ENCODE measurements at places on chromosomes 2 and 18.

DNA sequence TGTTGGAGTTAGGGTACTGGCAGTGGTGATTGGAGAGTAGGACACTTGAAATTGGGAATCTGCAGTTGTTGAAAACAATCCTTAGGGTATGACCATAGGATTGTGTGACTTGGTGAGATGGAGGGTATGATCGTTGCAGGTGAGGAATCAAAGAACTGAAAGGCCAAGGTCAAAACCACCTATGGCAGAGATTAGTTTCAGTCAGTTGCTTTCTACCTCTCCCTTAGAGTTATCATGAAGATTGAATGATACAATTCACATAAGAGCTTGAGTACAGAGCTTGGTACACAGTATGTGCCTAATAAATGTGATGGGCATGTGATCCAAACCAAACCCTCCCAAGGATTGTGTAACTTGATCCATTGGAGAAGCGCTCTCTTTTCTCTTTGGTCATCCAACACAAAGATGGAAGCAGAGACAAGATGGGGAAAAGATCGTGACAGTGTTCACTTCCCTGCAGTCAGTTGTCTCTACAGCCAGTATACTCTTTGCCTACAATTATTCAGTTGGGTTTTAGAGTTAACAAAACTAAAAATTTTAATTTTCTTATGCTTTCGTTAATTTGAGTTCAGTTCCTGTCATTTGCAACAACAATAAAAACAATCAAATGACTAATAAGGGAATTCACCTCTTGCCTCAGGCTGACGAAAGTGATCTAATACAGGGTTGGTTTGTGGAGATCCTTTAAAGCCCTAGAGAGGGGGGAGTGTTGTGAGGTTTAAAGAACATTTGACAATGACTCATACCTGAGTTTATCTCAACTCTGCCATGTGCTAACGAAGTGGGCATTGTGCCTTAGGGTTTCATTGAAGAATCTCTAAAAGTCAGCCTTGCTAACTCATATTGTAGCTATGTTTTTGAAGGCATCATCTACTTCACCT is 14.8 kb upstream of the SMAD2 start:
- no peak for DNase-seq

- no peak for DNase-seq
These were observed 63.6 kb upstream of the ATL2 start for GRCh38 chr2:38440655-38441054.

DNA sequence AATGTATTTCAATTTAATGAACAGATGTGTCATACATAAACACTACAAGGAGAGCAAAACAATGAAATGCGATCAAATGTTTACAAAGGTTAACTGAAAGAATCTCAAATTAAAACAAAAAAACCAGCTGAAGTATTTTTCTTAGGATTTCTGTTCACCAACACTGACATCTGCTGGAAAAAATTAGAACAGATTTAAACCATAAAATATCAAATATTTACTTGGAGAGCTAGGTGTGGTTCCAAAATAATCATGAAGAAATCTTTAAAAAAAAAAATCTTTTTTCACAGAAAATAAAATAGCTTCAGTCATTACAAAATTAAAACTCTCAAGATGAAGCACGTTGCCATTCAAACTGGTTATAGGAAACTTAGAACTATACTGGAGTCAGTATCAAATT is 13.8 kb downstream of the MMADHC start:
- DNase-seq: no peak

GRCh38 chr2:202555356-202555755 is 79.4 kb upstream of the FAM117B start:
- DNase-seq: no peak

DNA sequence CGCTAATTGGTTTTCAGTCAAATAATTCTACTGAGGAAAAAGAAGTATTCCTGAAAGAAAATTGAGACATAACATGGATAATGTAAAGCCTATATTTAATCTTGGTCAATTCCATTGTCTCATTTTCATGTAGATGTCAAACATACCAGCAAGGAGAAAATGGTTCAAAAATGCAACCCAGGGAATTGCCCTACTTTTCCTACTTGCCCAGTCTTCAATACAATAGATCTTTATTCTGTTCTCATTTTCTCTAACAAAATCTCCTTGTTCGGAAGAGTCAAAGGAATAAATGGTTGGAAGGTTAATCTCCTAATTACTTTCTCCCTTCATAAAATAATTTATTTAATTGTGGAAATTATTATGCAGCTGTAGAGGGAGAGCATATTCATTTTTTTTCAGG is 896.1 kb downstream of the NRXN1 start:
- no peak for DNase-seq

- DNase-seq: no peak
These were observed 13.1 kb upstream of the CCNYL1 start for GRCh38 chr2:207698301-207698700.

DNA sequence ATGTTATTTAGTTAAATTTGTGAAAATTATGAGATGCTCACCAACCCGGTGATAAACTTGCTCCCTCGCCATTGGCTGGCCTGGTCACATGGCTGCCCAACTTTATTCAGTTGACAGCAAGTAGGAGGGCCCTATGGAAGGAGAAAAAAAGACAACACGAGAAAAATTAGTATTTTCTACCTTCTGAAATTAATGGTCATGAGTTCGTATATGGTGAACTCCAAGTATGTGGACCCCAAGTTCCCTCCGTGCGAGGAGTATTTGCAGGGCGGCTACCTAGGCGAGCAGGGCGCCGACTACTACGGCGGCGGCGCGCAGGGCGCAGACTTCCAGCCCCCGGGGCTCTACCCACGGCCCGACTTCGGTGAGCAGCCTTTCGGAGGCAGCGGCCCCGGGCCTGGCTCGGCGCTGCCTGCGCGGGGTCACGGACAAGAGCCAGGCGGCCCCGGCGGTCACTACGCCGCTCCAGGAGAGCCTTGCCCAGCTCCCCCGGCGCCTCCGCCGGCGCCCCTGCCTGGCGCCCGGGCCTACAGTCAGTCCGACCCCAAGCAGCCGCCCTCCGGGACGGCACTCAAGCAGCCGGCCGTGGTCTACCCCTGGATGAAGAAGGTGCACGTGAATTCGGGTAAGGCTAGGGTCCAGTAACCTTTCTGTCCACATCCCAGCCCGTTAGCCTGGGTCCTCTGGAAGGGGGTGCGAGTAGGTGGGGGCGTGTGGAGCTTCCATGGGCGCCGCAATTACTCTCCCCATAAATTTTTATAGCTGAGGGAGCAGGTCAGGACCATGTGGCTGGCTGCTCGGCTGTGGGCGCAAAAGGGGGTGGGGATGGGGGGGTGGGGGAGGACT is at the start of gene HOXD4:
Gene HOXD4 (plus strand): TSS at position 109 of the 846 bp plus-strand sequence. CDS start 84 bp downstream, at position 193.
- DNase-seq: no peak

- no peak for DNase-seq
These were observed 125.7 kb upstream of the HAAO start for GRCh38 chr2:42918041-42918440.

GRCh38 chr18:79569720-79570119 is 109.9 kb upstream of the CTDP1 start:
- no peak for DNase-seq

- no peak for DNase-seq
These were observed 175.2 kb upstream of the PKDCC start for GRCh38 chr2:41872646-41873045.
